Astrocyte (in vitro differentiated cells and primary cell): ENCODE measurements at places on chromosomes 6 and 20.

DNA sequence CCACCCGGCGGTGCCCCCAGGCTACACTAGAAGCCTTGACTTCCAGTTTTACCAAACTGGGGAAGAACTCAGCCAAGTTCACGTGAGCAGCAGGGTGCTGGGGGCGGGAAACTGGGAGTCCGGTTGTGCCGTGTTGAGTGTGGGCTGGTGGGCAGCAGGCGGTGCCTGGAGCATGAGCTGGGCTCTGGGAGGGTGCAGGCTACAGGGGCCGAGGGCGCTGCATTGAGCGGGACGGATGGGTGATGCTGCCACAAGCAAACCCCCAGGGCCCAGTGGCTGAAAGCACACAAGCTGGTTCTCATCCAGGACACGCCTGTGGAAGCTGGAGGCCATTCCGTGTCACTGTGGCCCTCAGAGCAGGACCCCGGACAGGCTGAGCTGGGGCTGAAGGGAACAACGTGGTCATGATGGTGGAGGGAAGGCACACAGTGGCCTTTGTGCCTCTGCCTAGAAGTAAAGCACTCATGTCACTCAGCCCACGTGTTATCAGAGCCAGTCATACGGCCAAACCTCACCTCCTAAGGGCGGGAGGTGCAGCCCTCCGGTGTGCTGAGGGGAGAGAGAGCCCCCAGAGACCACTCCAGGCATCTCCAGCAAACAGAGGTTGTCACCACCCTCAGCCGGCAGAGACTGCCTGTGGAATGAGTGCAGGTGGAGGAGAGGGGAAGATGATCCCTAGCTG, 29.5 kb downstream of the RBM38 start:
- no peak for DNase-seq

- DNase-seq = no peak
Observed at GRCh38 chr6:108847738-108848115, 495 bp upstream of the ARMC2 start.

- DNase-seq = no peak
Observed at GRCh38 chr6:137370871-137371633, 123.1 kb downstream of the OLIG3 start.

DNA sequence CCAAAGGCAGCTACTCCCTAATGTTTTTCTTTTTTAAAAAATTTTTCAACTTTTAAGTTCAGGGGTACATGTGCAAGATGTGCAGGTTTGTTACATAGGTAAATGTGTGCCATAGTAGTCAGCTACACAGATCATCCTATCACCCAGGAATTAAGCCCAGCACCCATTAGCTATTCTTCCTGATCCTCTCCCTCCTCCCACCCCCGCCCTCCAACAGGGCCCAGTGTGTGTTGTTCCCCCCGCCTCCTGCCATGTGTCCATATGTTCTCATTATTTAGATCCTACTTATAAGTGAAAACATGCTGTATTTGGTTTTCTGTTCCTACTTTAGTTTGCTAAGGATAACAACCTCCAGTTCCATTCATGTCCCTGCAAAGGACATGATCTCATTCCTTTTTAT, 12.4 kb downstream of the TRIM15 start:
- no peak for DNase-seq

- no peak for DNase-seq
Observed at GRCh38 chr6:101086473-101086872, 205.3 kb upstream of the ASCC3 start.

GRCh38 chr6:79586548-79586947, 44.6 kb upstream of the SH3BGRL2 start:
- DNase-seq = no peak

DNA sequence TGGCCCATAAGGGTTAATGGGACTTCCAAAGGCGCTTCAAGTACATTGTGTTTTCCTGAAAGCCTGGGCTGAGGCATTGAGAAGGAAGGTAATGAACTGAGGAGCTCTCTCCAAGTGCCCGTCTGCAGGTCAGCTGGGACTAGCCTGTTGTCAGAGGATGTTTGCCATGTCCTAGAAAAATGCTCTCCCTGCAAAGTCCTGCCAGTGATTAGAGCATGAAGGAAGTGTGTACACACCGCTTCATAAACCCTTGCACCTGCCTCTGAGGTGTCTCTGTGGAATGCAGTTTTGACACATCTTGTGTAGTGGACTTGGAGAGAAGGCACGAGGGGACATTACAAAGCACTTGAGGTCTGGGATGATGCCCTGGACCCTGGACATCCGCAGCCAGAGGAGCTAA, 506.7 kb downstream of the KIF16B start:
- no peak for DNase-seq

- DNase-seq = no peak
Observed at GRCh38 chr6:157488058-157488457, 107.1 kb downstream of the ZDHHC14 start.

DNA sequence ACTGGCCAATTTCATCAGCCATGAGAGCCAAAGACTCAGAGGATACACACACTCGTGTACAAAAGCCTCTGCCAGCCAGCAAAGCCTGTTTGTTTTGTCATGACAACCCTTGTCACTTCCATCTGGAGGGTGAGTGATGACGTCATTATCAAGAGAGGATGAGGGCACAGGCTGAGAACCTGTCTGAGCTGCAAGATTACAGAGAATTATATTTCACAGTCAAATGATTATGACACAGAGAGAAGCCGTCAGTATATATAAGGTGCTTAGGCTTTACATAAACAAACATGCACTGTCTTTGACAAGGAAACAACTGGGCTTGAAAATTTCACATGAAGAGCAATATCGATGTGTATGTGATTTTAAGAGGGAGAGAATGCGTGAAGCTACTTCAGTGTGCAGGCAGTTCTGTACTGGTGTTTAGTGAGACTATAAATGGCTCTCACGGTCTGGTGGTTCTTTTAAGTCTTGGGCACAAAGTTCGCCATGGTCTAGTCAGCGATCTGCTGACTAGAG, 36.5 kb upstream of the BCLAF1 start:
- DNase-seq = peak; percentile 25

GRCh38 chr6:33914645-33915044, 110.8 kb upstream of the MLN start:
- no peak for DNase-seq

DNA sequence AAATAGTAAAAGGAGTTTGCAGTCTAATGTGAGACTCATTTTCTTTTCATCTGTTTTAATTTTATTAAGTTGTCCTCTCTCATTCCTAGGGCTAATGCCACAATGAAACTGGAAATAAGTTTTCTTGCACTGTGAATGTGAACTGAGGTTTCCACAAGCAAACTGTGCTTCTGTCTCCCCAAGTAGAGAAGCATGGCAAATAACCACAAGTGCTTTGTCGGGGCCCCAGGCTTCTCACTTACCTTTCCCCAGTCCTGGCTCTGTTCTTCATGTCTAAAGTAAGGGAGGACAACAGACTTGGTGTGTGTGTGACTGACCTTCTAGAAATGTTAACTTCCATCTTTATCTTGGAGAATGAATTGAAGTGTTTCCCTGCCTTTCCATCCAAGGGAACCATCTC, 80.8 kb downstream of the CBFA2T2 start:
- no peak for DNase-seq

DNA sequence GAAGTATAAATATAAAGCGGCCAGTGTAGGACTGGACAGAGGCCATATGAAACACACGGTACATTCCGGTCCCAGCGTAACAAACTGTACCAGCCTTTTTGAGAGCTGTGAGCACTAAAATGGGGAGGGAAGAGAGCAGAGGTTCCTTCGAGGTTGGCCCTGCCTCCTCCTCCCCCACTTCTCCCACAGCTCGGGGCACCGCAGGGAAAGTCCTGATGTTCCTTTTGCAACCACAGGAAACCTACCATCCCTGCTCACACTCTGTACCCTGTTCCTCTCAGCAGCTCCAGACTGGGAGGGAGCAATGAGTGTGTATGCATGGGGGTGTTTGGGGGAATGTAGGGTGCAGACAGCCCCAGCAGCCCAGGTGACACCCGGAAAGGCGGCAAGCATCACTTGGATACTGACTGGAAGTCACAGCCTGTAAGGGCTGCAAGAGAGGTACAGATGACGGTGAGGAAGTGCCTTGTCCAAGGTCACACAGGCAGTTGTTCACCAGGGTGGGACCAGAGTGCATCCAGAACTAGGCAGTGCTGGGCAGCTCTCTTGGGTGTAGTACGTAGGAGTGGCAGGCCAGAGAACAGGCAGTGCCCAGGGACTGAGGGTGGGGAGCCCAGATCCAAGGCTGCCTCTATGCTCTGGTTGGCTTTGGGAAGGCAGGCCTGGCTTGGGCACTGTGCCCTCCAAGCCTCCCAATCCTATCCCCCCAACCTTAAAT, 11.0 kb upstream of the ARMC12 start:
- DNase-seq = no peak

DNA sequence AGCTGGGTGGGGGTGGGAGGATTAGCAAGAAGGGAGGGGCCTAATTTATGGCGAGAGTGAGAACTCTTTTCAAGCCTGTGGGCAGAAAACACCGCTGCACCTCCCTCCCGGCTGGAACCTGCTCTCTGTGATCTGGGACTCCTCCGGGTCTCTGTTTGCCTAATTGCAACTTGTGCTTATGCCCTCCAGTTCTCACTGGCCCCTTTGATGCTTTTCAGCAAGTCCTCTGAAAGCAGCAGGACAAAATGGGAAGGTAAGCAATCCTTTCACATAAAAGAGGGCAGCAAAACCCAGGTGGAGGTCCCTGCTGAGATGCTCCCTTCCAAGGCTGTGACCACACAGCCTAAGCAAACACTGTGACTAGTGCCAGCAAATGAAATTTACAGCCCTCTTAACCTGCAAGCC, 523.0 kb upstream of the FLRT3 start:
- DNase-seq = no peak

- no peak for DNase-seq
Observed at GRCh38 chr6:14386668-14387067, 269.1 kb downstream of the CD83 start.

- no peak for DNase-seq
Observed at GRCh38 chr20:54250691-54251090, 42.8 kb downstream of the PFDN4 start.

- peak; percentile 99 for DNase-seq
Observed at GRCh38 chr20:47317127-47317895, 39.2 kb downstream of the ZMYND8 start.

DNA sequence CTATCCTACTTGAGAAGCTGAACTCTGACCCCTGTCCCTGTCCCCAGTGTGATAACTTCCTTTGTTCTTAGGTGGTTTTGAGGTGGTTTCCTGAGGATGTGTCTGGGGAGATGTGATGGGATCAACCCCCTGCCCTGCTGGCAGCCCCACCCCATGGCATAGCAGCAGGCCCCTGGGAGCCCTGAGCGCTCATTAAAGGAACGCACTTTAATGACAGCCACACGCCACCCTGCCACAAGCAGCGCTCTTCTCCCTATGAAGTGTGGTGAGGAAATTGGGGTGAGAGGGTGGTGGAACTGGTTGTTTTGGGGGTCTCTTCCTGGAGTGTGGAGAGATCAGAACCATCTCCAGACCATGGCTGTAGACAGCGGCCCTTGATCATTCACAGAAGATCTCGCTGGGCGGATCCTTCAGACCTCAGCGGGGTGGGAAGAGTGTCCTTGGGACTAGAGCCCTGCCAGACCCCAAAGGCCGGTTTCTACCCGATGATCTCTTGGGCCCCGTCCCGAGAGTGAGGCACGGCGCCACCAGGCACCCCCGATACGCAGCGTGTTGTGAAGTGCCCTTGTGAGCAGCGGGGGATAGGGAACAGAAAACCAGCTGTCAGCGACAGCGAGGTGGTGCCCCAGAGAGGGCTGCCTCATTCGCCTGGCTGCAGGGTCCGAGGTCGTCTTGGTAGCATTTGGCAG, 45.4 kb downstream of the SYNJ2 start:
- DNase-seq = no peak

- no peak for DNase-seq
Observed at GRCh38 chr6:16251706-16252105, 13.3 kb downstream of the GMPR start.

DNA sequence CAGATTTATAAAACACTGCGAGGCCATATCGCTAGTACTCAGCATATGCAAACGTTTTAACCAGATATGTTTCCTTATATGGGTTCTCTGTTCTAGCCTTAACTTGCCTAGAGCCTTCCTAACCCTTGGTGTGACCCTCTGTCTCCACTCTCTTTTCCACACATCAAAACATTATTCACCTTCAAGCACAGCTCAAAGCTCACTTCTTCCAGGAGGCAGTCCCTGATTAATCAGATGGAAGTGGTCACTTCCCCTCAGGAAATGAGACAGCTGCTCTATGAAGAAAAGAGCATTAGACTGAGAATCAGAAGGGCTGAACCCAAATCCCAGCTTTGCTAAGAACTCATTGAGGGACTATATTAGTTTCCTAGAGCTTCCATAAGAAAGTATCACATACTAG, 39.8 kb upstream of the SLC17A4 start:
- DNase-seq = no peak
